ENCODE measurements at places on chromosomes 1 and 21. TPM values are rescaled to one million over a fixed set of nuclear protein-coding genes. Genes with fewer than 3 reads are reported as not detected.

The IGSF21 gene
- not detected for total RNA-seq

The B4GALT2 gene
- total RNA-seq, result 15.5 TPM

The GSTM5 gene
- not detected for total RNA-seq

The SMYD2 gene
- 33.8 TPM for total RNA-seq

The RNU1-3 gene
- 1,691 TPM for total RNA-seq

The LCE2B gene
- total RNA-seq, result not detected

The TFF2 gene
- total RNA-seq, result not detected

GRCh38 chr21:41605178-41605933 lies 97.4 kb upstream of the TMPRSS2 start:
- no peaks in the 10 kb centered on the region for H3K4me1 ChIP-seq
- no peak overlapping the region for H3K4me3 ChIP-seq
- peaks cover 1% of the 10 kb centered on the region for H3K27me3 ChIP-seq
- H3K27ac ChIP-seq, result no peak overlapping the region
- no peak for DNase-seq

DNA sequence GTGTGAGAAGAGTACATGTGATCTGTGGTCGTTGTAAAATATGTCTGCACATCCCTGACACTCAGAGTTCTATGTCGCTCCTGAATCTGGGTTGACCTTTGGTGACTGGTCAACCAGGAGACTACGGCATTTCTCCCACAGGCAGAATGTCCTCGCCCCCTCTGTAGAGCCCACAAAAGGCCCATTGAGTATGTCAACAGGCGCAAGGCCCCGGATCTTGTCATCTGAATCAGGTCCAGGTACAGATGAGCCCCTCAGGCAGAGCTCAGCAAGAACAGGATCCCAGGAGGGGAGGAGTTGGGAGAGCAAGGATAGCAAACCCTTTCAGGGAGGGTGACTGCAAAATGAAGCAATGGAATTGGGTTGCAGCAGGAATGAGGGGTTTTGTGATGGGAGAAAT lies 126.5 kb downstream of the MATN1 start:
- no peaks in the 10 kb centered on the region for H3K36me3 ChIP-seq
- no peak for DNase-seq
- H3K4me3 ChIP-seq, result no peak overlapping the region
- peaks cover 16% of the 10 kb centered on the region for H3K27me3 ChIP-seq

DNA sequence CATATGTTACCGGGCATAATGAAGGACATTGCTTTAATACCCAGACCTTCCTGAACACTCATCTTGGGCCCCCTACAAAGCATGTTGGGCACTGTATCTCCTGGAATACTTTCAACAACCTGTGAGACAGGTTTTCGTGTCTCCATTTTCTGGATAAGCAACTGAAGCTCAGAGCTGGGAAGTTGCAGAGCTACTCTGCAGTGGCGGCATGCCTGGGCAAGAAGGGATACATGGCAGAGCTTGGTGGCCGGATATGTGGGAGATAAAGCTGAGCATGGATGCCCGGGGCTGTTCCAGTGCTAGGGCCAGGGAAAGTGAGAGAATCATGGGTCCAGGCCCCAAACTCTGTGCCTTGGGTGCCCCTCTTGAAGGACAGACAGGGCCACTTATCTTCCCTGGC lies 71.6 kb upstream of the KCND3 start:
- H3K27me3 ChIP-seq, result peaks cover 11% of the 10 kb centered on the region
- no peak overlapping the region for H3K27ac ChIP-seq
- H3K4me3 ChIP-seq, result no peak overlapping the region

DNA sequence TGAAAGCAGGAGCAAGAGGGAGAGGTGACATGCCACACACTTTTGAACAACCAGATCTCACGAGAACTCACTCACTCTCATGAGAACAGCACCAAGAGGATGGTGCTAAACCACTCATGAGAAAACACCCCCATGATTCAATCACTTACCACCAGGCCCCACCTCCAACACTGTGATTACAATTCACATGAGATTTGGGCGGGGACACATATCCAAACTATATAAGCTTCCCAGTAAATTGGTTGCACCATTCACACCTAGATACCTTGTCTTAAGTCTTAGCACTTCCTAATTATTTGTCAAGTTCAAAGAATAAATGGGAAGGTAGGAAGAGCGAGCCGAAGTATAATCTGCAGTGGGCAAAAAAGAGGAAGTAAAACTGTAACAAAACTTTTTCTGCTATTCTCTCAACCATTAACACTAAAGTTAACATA lies 34.3 kb downstream of the AMY1C start:
- H3K4me3 ChIP-seq, result no peak overlapping the region
- no peaks in the 10 kb centered on the region for H3K36me3 ChIP-seq
- H3K4me1 ChIP-seq, result no peaks in the 10 kb centered on the region
- H3K27ac ChIP-seq, result no peak overlapping the region
- H3K27me3 ChIP-seq, result no peaks in the 10 kb centered on the region

DNA sequence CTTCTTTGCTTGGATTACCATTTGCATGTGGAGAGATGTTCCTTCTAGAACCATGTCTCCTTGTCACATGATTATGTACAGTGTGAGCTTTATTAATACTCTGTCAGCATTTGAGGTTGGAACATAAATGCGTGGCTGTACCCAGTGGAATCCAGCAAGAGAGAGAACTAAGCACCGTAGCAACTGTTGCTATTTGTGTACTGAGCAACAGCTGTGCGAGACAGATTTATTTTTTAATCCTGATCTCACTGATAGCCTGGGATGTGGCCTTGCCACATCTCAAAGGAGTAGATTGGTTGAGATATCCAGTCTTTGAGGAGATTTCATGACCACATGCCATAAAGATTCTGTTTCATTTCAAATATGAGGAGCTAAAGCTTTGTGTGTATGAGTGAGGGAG lies 43.4 kb downstream of the KIF1B start:
- peaks cover 30% of the 10 kb centered on the region for H3K4me1 ChIP-seq
- H3K27ac ChIP-seq, result no peak overlapping the region
- H3K27me3 ChIP-seq, result no peaks in the 10 kb centered on the region
- no peak overlapping the region for H3K4me3 ChIP-seq
- peaks cover 7% of the 10 kb centered on the region for H3K36me3 ChIP-seq

- no peaks in the 10 kb centered on the region for H3K36me3 ChIP-seq
- H3K27me3 ChIP-seq, result no peaks in the 10 kb centered on the region
These were observed 125.2 kb downstream of the ZNF648 start for GRCh38 chr1:181936269-181936668.

DNA sequence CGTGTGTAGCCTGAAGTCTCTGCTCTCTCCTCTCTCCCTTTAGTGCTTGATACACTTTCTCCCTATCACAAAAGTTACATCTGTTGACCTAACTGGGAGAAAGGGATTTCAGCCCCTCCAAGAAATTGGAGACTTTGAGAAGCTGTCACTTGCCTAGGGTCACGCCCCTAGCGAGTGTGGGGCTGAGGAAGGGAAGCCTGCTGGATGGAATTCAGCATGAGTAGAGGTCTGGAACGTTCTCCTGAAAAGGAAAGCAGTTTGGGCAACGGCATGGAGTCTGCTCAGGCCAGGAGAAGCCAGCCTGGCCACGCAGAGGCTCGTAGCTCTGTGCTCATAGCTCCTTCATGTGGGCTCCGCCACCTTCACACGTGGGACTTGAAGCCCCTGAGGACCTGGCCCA lies 22.4 kb downstream of the COL16A1 start:
- no peaks in the 10 kb centered on the region for H3K36me3 ChIP-seq
- H3K4me3 ChIP-seq, result no peak overlapping the region
- peaks cover 22% of the 10 kb centered on the region for H3K27me3 ChIP-seq
- no peak overlapping the region for H3K27ac ChIP-seq
- DNase-seq, result no peak

GRCh38 chr21:45546636-45547544 lies 4.7 kb upstream of the SLC19A1 start:
- H3K27me3 ChIP-seq, result no peaks in the 10 kb centered on the region
- H3K36me3 ChIP-seq, result no peaks in the 10 kb centered on the region
- H3K4me3 ChIP-seq, result no peak overlapping the region
- DNase-seq, result no peak

DNA sequence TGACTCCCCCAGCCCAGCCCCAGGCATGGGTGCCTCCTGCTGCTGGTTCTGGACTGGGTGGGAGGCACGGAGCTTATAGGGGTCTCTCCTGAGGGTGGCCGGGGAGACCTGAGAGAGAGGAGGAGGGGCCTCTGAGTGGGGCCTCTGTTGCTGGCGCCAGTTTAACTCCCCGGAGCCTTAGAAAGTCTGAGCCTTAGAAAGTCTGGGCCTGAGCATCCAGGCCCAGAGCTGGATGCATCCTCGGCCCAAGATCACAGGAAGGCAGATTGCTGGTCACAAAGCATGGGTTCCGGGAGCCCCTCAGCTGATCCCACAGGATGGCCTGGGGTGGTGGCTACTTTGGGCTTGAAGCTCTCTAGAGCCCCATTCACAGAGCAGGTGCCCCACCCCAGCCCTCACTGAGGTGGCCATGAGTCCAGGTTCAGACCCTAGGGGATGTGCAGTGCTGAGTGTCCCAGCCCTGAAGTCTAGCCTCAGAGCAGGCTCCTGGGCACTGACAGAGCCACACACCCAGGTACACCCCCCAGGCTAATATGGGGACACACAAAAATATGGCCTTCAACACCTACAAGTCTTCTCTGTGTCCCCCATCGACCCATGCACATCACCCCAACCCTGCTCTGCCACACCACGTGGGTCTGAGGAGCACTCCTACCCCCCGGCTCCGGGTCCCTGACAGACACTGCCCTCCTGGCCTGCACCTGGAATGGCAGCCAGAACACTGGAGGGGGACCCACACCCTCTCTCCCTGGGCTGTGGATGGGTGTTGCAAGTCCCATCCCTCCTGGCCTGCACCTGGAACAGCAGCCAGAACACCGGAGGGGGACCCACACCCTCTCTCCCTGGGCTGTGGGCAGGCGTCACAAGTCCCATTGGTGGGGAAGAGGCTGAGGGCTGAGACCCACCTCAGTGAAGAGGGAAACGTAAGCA lies 9.7 kb downstream of the PLA2G2F start:
- H3K36me3 ChIP-seq, result no peaks in the 10 kb centered on the region
- H3K27ac ChIP-seq, result no peak overlapping the region
- H3K27me3 ChIP-seq, result no peaks in the 10 kb centered on the region
- no peak overlapping the region for H3K4me3 ChIP-seq
- peaks cover 5% of the 10 kb centered on the region for H3K4me1 ChIP-seq

GRCh38 chr21:33425825-33426224 lies 22.6 kb downstream of the IFNGR2 start:
- no peak overlapping the region for H3K4me3 ChIP-seq
- H3K36me3 ChIP-seq, result peaks cover 7% of the 10 kb centered on the region
- H3K4me1 ChIP-seq, result no peaks in the 10 kb centered on the region

DNA sequence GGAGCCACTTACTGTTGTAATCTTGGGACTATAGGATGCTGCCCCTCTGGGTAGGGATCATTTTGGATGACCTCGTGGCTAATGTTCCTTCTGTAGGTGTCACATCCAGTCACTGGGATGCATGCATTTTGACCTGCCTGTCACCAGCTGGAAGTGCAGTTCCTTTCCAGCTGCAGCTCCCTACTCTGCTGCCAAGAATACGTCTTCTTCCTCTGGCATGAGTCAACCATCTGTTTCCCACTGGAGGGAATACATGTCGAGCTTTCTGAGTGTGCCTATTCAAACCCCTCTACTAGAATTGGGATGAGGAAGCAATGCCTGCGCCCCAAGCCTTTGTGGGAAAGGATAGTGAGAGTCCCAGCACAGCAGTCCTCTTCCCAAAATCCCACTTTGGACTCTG lies 415.5 kb upstream of the ADAMTS5 start:
- DNase-seq, result no peak
- H3K4me1 ChIP-seq, result no peaks in the 10 kb centered on the region
- H3K27ac ChIP-seq, result no peak overlapping the region
- H3K36me3 ChIP-seq, result no peaks in the 10 kb centered on the region

- no peaks in the 10 kb centered on the region for H3K27me3 ChIP-seq
- H3K4me3 ChIP-seq, result no peak overlapping the region
- DNase-seq, result no peak
- H3K4me1 ChIP-seq, result peaks cover 6% of the 10 kb centered on the region
- peaks cover 7% of the 10 kb centered on the region for H3K36me3 ChIP-seq
These were observed 29.6 kb upstream of the CPLANE2 start for GRCh38 chr1:16266411-16267118.

DNA sequence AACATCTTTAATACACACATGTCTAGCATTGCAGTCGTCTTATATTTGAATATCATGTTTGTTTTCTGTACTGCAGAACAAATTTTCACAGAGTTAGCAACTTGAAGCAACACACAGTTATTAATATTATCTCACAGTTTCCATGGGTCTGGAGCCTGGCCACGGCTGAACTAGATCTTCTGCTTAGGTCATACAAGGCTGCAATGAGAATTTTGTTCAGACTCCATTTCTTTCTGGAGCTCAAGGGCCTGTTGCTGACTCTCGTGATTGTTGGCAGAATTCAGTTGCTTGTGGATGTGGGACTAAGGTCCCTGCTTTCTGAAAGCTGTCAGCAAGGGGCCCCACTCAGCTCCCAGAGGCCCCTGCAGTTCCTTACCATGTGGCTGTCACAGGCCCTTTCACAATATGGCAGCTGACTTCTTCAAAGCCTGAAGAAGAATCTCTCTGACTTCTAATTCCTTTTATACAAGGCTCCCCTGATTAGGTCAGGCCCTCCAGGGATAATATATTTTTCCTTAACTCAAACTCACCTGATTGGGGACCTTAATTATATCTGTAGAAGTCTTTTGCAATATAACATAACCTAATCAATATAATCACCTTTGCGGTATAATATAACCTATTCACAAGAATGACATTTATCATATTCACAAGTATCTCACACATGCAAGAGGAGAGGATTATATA lies 296.3 kb downstream of the NFIA start:
- H3K4me1 ChIP-seq, result no peaks in the 10 kb centered on the region
- DNase-seq, result no peak
- no peaks in the 10 kb centered on the region for H3K36me3 ChIP-seq
- H3K27ac ChIP-seq, result no peak overlapping the region
- no peaks in the 10 kb centered on the region for H3K27me3 ChIP-seq

- no peak for DNase-seq
- no peak overlapping the region for H3K4me3 ChIP-seq
- H3K27me3 ChIP-seq, result no peaks in the 10 kb centered on the region
- no peak overlapping the region for H3K27ac ChIP-seq
These were observed 25.6 kb downstream of the PDC start for GRCh38 chr1:186435336-186435735.

DNA sequence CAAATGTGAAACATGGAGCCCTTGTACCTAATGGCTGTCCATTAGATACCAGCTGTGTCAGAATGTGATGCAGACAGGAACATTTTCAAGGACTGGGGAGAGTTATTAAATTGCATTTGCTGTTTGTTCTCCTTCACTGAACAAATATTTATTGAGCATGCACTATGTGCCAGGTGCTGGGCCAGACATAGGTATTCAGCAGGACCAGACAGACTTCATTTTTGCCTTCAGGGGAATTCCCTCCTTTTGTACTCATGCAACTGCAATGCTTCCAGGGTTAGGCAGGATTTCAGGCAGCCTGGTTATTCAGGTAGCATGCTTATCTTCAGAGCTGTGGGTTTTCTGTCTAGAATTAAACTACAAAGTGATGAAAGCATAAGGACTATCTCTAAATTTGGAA lies 64.2 kb upstream of the SMYD2 start:
- H3K36me3 ChIP-seq, result no peaks in the 10 kb centered on the region
- DNase-seq, result no peak
- peaks cover 42% of the 10 kb centered on the region for H3K27me3 ChIP-seq
- peaks cover 1% of the 10 kb centered on the region for H3K4me1 ChIP-seq
- no peak overlapping the region for H3K27ac ChIP-seq

Data from activated CD4-positive, alpha-beta memory T cell treated with anti-CD3 and anti-CD28 coated beads, Interleukin-2, amount 10 ng/mL, durations not matched to agents 7 days and 5 days (primary cell).